Tibial nerve (tissue), 4 donors: ENCODE measurements at places on chromosomes 1 and 21.

DNA sequence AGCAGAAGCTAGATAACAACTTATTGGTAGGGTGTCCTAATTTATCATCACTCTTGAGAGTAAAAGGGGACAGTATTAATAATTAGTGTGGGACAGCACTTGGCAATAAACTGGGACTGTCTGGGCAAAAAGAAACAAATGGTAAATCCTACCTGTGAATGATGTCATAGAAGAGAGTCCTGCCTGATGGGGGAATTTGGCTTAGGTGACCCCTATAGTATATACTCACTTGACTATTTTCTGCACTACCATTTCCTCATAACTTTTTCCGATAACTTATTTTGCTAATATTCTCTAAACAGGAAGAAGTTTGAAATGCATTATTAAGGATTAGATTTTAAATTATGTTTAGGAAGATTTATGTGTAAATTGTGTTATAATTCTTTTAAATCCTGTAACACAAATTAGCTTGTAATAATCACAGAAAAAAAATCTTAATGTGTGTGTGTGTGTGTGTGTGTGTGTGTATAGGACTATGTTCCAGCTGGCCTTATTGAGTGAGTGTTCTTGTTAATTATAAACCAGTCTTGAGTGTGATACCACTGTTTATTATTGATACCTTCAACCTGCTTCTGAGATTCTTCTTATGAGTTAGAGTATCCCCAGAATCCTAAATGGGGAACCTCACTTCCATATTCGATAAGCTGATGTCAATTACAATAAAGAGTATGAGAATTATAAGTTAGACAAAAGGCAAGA lies 144.2 kb upstream of the C1orf105 start:
- no peaks in the 10 kb centered on the region for H3K36me3 ChIP-seq
- H3K4me1 ChIP-seq, result no peaks in the 10 kb centered on the region
- no peak for DNase-seq
- no peaks in the 10 kb centered on the region for H3K27me3 ChIP-seq
- H3K4me3 ChIP-seq, result no peak overlapping the region

DNA sequence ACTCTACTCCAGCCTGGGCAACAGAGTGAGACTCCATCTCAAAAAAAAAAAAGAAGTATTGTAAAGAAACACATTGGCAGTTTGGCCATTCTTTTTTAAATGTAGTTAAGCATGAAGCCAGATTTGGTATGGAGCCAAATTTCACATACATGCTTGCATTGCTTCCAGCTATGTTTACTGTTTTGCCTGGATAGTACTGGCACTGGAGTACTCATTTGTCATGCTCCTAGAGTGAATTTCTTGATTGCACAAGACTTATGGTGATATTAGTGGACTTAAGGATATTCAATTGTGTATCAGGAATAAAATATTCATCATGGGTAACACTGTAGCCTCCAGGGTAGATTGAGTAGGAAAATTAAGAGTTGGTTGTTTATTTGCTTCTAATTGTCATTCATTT lies 24.5 kb upstream of the SLC9A1 start:
- H3K36me3 ChIP-seq, result no peaks in the 10 kb centered on the region
- H3K27ac ChIP-seq, result no peak overlapping the region
- no peak for DNase-seq

DNA sequence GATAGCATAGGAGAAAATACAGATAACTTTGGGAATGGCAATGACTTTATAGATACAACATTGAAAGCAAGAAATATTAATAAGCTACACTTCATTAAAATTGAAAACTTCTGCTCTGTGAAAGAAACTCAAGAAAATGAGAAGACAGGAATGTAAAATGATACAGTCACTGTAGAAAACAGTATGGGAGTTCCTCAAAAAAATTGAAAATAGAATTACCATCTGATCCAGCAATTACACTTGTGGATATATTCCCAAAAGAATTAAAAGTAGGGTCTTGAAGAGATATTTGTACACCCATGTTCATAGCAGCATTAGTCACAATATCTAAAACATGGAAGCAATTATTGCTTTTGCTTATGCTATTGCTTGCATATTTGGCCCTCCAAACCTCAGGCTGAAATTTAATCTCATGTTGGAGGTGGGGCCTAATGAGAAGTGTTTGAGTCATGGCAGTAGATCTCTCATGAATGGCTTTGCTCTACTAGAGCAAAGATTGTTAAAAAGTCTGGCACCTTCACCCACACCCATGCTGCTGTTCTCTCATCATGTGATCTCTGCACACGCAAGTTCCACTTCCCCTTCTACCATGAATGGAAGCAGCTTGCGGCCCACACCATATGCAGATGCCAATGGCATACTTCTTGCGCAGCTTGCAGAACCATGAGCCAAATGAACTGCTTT lies 15.3 kb upstream of the AHCYL1 start:
- no peaks in the 10 kb centered on the region for H3K27me3 ChIP-seq
- H3K36me3 ChIP-seq, result no peaks in the 10 kb centered on the region
- no peak overlapping the region for H3K4me3 ChIP-seq
- no peak for DNase-seq
- H3K4me1 ChIP-seq, result no peaks in the 10 kb centered on the region

DNA sequence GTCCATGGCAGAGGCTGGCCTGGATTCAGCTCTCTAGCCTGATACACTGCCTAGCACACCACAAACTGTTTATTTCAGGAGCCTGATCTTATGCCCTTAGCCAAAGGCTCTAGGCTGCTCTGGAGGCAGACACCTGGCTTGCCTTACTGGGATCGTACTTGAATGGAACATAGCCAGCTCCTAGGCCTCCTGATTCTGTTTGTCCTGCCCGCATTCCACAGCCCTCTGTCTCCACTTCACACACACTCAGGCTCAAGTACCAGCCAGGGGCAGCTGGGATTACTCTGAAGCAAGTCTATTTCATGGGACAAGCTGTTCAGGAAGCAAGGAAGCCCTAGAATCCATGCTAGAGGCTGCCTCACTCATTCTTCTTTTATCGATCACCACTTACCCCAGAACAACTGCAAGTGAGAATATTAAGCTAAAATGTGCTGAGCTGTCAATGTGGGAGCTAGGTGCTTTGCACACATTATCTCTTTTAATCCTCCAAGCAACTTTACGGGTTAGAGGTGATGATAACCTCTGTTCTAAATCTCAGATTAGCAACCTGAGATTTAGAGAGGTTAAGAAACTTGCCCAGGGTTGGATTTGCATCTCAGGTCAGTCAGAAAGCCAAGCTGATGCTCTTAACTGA lies 31.1 kb upstream of the CYP4B1 start:
- H3K4me1 ChIP-seq, result no peaks in the 10 kb centered on the region
- H3K4me3 ChIP-seq, result no peak overlapping the region
- DNase-seq, result no peak
